Ureter (tissue), 1 donor: ENCODE measurements at places on chromosomes 7 and 10. TPM values are rescaled to one million over a fixed set of nuclear protein-coding genes. Genes with fewer than 3 reads are reported as not detected.
A peak's percentile ranks its signal among the peaks of the same experiment; 100 is the strongest.

ARHGAP21 gene
- total RNA-seq, result 90.7 TPM

DNA sequence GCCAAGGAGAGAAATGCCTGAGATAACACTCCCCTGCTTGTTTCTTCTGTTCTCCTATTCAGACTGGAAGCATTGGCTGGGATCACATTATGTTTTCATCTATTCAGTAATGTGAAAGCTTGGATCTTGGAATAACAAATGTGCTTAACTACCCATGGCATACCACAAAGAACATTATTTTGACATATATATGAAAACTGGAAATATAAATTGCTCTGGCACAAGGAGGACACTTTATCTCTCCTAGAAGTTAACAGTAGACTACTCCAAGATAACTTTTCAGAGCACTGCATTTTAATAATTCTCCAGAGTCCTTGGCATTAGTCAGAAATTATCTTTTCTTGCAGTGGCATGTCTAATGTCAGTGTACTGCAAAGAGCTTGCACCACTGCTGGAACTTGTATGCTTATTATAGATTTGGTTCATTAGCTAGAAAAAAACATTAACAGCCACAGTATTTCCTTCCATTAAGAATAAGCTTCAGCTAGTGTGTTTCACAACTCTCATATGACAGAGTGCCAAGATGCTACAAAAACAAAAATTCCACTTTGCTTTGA is 169.3 kb upstream of the LRRN3 start:
- no peak for DNase-seq

DNA sequence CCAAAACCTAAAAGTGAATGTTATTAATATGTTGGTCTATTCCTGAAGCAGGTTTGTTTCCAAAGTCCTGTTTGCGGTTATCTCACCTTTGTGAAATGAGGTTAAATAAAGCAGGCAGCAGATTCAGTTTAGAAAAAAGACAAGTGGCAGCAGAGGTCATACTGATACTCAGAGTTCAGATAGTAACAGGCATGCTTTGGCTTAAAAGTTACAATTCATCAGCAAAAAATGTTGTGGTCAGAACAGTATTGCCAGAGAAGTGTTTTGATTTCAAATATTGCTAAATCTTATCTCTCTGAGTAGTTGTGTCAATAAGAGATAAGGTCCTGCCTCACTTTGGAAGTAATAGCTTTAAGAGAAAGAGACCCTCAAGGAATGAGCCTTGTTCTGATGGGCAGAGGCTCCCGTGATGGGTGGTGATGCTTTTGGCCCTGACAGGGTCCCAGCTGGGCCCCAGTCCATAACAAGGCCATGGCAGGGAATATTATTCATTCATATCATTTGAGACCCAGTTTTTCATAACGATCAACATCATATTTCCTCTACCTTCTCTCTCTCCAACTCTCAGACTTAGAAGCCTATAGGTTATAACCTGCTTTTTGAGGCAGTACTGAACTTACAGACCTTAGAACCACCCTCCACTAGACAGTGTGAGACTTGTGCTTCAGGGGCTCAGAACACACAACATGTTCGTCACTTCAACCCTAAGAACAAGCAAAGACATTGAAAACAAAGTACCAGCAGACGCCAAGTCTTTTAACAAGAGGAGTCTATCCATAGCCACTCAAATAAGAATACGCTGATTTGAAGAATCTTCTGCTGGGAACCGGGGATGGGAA is 58.5 kb upstream of the AHR start:
- no peak for DNase-seq

DNA sequence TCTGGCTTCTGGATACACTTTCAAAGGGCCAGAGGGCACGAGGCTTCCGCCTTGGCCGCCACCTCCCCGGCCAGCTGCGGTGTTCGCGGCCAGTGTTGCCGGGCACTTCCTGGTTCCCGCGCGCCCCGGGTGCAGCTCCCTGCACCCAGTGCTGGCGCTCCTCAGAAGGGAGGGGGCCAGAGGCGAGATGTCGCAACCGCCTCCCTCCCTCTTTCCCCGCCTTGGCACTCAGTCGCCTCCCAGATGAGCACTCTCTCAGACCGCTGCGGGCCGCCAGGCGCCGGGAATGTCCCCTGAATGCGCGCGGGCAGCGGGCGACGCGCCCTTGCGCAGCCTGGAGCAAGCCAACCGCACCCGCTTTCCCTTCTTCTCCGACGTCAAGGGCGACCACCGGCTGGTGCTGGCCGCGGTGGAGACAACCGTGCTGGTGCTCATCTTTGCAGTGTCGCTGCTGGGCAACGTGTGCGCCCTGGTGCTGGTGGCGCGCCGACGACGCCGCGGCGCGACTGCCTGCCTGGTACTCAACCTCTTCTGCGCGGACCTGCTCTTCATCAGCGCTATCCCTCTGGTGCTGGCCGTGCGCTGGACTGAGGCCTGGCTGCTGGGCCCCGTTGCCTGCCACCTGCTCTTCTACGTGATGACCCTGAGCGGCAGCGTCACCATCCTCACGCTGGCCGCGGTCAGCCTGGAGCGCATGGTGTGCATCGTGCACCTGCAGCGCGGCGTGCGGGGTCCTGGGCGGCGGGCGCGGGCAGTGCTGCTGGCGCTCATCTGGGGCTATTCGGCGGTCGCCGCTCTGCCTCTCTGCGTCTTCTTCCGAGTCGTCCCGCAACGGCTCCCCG is at the start of gene FFAR4:
TSS of gene FFAR4 (plus strand) at position 231 of the 842 bp plus-strand sequence. CDS start at position 287, 56 bp downstream.
- DNase-seq, result no peak

GRCh38 chr7:94630855-94631254 is 25.1 kb downstream of the SGCE start:
- DNase-seq, result no peak

- DNase-seq, result peak; percentile 68
Observed at GRCh38 chr7:128833148-128833945, 3.1 kb downstream of the FLNC start.

DNA sequence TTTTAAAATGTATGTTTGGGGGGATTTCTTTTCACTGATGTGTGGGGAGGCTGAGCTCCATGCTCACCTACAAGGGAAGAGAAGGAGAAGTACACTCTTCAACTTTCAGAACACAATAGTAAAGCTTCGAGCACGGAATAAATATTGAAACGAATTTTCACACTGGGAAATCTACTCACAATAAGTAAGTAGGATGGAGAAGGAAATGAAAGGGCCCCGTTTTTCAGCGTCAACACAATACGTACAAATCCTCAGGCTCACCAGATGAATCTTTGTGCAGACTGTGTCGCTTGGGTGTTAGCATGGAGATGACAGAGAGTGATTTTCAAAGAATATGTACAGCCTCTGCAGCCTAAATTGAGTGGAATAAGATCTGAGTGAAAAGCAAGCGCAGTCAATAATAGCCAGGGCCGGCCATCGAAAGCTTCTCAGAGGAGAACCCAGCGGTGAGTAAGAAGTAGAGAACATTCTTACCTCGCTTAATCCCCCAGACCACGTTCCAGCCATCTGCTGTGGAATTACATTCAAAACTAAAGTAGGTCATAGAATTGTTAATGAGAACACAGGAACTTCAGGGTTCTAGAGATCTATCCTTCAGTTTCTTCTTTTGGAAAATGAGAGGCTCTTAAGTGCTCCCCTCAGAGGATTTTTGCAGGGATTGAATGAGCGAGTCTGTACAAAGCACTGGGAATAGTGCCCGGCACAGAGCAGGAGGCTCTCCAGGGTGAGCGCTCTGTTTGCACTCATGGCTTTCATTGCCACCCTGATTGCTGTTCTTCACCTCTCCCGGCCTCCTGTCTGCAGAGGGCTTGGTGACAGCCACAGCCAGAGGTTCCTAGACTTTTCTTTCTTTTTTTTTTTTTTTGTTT is 292.8 kb downstream of the SFMBT2 start:
- DNase-seq, result no peak

GRCh38 chr10:672203-672602 is 17.3 kb downstream of the DIP2C start:
- DNase-seq, result peak; percentile 27

GRCh38 chr10:60208676-60209269 is 180.9 kb downstream of the ANK3 start:
- no peak for DNase-seq
